ENCODE measurements at places on chromosomes 4 and X.
A peak's percentile ranks its signal among the peaks of the same experiment; 100 is the strongest.

DNA sequence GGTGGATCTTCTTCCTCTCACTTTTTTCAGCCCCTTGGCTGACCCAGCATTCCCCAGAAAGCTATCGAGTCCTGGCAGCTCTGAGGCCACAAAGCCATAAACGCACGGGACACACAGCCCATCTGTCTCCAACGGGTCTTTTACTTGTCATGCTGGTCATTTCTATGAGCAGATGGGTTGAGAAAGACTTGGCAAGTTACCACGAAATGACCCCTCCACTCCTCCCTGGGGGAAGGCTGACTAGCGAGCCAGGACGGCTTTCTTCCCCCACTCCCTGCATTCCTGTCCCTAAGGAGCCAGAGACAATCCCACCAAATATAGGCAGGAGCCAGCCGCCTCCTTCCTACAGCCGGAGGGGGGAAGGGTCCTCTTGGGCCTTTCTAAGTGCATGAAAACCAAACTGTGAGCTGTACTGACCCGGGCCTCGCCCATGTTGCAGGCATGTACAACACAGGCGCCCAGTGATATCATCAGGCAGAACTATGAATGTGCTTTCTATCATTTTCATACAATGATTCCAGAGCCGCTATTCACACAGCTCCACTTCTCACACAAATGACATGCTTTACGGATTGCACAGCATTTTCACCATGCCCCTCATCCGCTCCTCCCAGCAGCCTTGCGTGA is 28.6 kb downstream of the AFAP1 start:
- DNase-seq, result no peak

GRCh38 chr4:88583631-88584470 is 8.4 kb upstream of the HERC3 start:
- DNase-seq, result no peak

- no peak for DNase-seq
Measured at GRCh38 chrX:141619336-141619735, 29.8 kb downstream of the SPANXA2 start.

GRCh38 chrX:20130357-20130756 is 11.3 kb downstream of the EIF1AX start:
- no peak for DNase-seq

DNA sequence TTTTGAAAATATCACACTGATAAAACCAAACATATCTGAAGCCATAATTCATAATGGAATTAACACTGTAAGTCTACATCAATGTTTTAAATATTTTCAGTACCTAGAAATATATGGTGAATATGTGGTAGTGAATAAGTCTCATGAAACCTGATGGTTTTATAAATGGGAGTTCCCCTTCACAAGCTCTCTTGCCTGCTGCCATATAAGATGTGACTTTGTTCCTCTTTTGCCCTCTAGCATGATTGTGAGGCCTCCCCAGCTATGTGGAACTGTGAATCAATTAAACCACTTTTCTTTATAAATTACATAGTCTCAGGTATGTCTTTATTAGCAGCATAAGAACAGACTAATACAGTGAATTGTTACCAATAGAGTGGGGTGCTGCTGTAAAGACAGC is 536.8 kb upstream of the GALNT7 start:
- no peak for DNase-seq

GRCh38 chrX:40644821-40645358 is 2.5 kb downstream of the CXorf38 start:
- DNase-seq, result no peak

DNA sequence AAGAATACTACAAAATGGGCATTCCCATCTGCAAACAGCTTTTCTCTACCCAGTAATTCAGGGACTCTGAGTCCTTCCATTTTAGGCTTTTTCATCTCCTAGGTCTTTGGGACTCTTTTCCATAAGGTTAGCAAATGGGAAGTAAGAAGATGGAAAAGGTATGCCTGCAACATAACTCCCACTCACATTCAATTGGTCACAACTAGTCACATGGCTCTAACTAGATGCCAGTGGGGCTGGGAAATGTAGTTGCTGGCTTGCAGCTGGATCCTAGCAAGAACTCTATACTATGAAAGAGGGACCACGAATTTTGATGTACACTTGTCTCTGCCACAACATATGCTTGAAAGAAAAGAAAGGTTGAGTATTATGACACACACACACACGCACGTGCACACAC is 954.9 kb upstream of the FTHL17 start:
- DNase-seq, result no peak

- no peak for DNase-seq
Measured at GRCh38 chrX:53992589-53992988, 51.7 kb downstream of the PHF8 start.

DNA sequence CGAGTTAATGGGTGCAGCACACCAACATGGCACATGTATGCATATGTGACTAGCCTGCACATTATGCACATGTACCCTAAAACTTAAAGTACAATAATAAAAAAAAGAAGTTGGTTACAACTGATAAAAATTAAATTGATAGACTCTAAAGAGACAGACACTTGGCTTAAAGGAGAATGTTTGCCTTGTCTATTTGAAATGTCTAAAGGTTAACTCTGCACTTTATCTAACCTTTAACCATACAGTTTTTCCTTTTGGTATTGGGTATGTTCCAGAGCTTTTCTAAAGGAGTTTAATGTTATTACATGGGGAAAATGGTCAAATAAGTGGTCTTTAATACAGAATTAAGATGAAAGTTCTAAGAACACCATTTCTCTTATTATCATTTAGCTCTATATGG is 145.1 kb upstream of the HCCS start:
- no peak for DNase-seq

GRCh38 chrX:40262157-40263013 is 164.6 kb upstream of the BCOR start:
- DNase-seq, result no peak

- no peak for DNase-seq
Measured at GRCh38 chr4:150002561-150002960, 75.7 kb upstream of the DCLK2 start.

GRCh38 chr4:23001478-23001877 is 308.7 kb downstream of the GBA3 start:
- no peak for DNase-seq

DNA sequence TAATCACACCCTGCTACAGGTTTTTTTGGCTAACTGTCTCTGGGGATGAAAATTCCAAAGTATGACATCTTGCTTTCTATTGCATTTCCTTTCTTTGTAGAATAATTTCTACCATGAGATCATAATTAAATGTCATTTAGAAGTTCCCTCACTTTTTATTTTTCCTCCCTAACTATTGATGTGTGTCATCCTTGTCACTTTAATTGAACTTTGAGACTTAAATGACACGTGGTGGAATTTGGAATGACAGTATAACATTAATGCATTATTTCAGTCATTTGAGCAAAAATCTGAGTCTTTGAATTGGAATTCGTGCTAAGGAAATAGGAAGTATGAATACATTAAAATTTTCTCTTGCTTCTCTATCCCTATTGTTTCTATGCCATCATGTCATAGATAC is 745.4 kb downstream of the PDHA2 start:
- no peak for DNase-seq

DNA sequence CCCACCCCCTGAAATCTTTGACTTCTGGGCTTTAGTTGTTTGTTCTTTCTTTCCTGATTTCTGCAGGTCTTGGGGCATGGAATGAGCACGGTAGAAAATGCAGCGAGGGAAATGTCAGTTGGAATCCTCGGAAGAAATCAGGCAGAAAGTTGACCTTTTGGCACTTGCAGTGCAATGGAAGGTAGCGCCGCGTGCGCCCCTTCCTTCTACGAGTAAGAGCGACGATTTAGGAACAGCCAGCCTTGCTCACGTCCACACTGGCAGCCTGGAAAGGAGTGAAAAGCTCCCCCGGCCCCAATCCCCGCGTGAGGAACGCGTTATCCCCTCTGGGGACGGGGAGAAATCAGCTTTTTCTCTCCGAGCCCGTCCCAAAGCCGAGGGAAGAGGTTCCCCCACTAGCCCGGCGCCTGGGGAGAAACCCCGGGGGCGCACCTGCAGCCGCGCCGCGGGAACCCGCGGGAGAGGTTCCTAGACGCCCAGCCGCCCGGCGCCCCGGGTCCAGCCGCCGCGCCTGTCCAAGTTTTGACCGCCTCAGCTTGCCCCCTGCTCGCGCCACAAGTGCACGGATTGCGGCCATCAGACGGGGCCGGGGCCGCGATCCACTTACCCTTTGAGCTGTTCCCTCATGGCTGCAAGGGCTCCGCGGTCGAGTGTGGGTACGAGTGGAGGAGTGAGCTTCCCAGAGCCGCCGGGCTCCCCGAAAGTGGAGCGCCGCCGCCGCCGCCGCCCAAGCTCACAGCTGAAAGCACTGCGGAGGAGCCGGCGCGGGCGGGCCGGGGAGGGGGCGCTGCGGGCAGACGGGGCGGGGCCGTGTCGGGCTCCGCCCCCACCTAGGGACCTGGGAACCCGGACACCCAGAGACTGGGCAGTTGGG is 194.6 kb upstream of the FTHL17 start:
- peak; percentile 82 for DNase-seq

- no peak for DNase-seq
Measured at GRCh38 chr4:176303938-176304337, 15.8 kb upstream of the SPCS3 start.

- DNase-seq, result no peak
Measured at GRCh38 chrX:74578137-74578536, 36.3 kb downstream of the RLIM start.

DNA sequence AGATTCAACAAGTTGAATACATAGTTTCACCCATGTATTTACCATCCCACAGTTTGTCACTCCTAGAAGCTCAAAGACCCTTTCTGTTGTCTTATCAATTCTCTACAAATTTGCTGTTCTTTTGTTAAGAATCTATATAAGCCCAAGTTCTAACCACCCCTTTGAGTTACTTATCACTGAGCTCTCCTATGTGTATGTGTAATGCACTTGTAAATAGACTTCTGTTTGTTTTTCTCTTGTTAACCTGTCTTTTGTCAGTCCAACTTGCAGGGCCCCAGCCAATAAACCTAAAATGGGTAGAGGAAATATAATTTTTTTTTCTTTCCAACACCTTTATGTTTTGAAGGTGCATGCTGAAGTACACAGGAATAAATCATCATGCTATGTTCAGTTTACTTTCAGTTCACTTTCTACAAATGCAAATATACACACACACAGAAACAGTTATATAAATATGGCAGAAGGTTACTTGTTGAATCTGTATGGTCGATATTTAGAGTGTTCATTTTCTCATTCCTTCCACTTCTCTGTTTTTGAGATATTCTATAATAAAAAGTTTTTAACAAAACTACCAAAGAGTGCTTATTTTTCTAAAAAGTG is 22.3 kb upstream of the CLOCK start:
- DNase-seq, result no peak

GRCh38 chr4:10305816-10306215 is 151.4 kb downstream of the ZNF518B start:
- no peak for DNase-seq

DNA sequence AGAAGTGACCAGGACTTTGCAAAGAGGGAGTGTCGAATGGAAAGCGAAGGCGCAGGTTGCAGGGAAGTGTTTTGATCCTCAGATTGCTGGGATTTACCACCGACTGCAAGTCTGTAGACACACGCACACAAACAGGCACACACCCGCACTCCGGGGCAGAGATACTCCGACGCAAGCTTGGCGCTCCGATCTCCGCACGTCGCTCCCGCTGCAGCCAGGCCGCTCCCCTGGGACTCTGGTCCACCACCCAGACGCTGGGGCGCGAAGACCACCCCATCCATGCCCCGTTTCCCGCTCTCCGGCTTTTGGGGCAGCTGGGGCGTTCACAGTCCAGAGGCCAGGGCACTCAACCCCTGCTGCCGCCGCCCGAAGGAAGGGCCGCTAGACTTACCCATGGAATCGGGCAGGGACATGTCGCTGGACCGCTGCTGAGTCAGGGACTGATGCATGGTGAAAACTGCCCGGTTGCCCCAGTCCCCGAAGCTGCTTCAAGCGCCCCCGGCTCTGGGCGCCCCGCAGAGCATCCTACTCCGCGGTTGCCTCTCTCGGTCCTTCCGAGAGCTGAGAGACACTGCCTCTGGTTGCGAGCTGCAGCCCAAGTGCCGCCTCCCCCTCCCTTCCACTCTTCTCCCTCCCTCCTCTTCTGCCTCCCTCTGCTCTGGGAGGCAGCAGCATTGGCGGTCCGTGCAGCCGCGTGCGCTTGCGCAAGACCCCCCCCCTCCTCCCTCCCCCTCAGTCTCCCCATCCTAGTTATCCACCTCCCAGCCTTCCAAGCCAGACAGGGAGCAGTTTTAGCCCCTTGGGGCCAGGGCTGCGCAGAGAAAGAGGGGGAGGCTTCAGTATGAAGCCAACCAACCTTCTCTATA is at the start of gene TMEM255A:
TMEM255A (minus strand) TSS at position 601 of the 866 bp plus-strand sequence; CDS start at position 449, 152 bp downstream.
- no peak for DNase-seq

- no peak for DNase-seq
Measured at GRCh38 chr4:122917731-122918130, 4.7 kb downstream of the NUDT6 start.

DNA sequence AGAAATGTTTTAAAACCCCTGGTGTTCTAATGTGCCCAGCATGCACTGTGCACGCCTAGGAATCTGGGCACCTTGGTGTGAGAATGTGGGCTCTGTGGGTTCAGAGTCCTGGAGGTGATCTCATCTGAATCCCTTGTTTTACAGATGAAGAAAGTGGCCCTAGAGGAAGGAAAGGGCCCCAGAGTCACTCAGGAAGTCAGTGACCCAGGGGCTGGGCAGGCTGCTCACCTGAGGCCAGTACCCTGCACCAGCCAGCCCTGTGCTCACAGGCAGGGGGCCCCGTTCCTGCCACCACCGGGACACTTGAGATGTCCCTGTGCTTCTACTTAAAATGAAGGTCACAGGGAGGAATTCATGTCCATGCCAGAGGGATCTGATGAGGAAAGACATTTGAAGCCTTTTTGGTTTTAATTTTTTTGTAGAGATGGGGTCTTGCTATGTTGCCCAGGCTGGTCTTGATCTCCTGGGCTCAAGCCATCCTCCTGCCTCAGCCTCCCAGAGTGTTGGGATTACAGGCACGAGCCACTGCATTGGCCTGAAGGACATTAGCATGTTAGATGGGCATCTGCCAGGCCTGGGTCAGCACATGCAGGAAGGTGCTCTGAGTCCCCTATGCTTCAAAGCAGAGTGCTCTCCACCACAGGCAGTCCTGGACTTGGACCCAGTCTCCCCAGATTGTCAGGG is 7.4 kb upstream of the S100P start:
- no peak for DNase-seq

DNA sequence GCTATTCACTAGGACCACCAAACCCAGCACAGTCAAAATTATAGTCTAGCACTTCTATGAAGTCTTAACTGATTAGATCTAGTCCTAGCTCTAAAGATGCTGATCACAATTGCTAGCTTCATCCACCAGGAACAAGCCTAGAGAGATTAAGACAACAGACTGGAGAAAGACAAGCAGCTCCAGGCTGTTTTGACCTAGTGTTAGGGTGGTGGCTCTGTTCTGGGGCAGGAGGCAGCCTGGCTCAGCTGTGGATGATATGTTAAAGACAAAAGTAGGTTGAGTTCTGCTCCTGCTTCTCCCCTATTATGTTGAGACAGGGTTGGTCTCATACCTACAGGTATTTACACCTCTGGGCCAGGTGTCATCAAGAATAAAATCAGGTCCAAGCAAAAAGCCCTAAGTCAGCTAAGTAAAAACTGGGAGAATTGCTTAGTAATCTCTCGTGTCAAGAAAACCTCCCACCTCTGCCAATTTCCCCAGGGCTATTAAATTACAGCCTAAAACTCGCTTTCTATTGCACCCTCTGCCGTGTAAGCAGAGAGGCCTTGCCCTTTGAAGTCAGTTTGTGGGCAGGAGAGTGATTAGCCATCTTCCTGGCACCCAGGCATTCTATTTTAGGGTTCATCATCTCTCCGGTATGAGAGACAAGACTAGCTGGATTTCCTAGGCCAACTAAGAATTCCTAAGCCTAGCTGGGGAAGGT is 39.9 kb downstream of the RAB40AL start:
- no peak for DNase-seq
